ENCODE measurements at places on chromosomes 2 and 18.

DNA sequence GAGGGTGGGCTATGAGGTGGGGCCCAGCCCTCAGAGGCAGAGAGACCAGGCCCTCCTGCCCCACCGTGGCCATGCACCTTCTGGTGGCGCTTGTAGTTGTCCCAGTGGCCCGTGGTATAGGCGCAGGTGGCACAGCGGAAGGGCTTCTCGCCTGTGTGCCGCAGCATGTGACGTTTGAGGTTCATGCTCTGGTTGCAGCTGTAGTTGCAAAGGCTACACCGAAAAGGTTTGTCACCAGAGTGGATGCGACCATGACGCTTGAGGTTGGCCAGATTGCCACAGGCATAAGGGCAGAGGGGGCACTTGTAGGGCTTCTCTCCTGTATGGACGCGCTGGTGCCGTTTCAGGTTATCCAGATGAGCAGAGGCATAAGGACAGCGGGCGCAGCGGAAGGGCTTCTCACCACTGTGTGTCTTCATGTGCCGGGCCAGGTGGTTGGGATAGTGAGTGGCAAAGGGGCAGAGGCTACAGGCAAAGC, 2.9 kb downstream of the ZNF513 start:
- no peak for DNase-seq

GRCh38 chr18:74116633-74117554, 30.7 kb downstream of the FBXO15 start:
- DNase-seq: no peak

- no peak for DNase-seq
Measured at GRCh38 chr2:5915881-5916310, 223.7 kb downstream of the SOX11 start.

- no peak for DNase-seq
Measured at GRCh38 chr2:102509749-102510148, 36.7 kb downstream of the SLC9A4 start.

DNA sequence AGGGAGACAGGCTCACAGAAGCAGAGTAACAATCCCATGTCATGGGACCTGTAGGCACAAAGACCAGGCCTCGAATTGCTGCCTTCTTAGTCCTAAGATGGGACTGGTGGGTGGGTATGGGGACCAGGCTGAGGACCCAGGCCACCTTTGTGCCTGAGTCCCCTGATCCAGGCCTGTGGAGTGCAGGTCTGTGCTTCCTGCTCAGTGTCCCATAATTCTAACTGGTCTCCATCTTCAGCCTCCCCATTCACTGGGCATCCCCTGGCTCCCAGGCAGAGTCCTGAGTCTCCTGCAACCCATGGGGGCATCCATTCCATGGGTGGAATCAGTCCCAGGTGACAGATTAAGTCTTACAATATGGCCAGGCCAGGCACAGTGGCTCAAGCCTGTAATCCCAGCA, 83.9 kb downstream of the SMAD7 start:
- DNase-seq: no peak

DNA sequence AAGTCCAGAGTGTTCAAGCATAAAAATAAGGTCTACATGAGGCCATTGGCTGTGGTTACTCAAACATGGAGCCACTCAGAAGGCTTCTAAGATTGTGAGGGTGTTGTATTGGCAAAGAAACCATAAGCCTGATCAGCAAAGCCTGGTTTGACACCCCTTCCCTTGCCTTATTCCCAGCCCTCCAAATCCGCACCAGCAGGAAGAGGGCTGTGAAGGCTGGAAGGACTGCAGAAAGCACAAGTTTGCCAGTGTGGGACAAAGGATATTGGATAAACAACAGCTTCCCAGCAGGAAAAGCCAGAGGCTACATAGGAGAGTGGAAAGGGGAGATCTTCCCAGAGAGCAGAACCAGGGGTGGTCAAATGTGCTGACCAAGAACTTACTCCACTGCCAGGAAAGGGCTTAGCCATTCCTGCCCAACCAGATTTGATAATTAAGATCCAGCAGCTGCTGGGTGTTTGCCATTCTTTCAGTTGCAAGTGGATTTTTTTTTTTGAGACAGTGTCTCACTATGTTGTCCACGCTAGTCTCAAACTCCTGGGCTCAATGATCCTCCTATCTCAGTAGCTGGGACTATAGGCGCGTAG, 1.5 kb upstream of the PRKAG3 start:
- DNase-seq: no peak

- DNase-seq: no peak
Measured at GRCh38 chr18:421247-422155, 79.0 kb downstream of the COLEC12 start.

GRCh38 chr2:235868224-235868623, 300.0 kb downstream of the GBX2 start:
- DNase-seq: no peak

DNA sequence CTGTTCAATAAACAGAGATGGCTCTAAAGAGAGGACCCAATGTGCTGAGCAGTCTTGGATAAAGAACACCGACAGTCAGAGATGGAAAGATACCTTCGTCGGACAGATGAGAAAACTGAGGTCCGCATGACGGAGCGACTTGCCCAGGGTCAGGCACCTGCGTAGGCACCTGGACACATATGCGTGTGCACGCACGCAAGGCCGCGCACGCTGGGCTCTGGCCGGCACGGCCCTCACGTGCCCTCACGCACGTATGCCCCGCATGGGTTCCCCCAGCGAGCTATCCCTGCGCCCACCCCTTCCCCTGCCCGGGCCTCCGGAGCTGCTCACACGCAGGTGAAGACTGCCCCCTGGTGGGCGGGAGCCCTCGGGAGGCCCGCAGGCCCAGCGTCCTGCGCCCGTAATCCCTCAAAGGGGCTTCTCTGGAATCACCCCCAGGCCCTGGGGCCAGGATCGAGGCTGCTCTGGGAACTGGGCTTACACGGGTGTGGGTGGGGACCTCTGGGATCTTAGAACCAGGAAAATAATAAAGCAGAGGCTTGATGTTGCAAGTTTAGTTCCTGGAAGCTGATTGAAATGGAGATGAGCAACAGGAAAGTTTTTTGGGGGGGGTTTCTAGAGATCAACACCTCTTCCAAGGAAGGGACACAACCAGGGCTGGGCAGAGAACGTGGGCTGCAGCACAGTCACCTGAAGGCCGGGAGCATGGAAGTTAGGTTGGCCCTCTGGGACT, 246.3 kb downstream of the TNS1 start:
- peak; percentile 59 for DNase-seq

- peak; percentile 9 for DNase-seq
Measured at GRCh38 chr2:218733171-218734021, 22.8 kb downstream of the TTLL4 start.

GRCh38 chr2:219562049-219563020, 9.0 kb downstream of the OBSL1 start:
- no peak for DNase-seq

GRCh38 chr2:219018286-219018685, 23.0 kb downstream of the CFAP65 start:
- no peak for DNase-seq

DNA sequence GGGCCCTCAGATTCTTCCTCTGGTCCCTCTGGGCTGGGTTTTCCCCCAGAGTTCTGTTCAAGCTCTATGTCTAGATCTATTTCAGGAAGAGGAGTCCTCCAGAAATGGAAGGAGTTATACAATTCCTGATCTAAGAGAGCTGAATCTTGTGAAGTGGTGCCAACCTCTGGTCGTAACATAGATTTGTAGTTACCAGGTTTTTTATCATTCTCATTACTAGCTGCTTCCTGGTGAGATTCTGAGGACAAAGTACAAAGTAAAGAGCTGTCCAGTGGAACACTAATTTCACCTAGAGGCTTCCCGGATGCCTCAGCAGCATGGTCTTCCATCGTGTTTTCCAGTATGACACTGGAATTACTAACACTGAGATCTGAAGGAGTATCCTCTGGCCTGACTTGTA, 44.1 kb downstream of the PPP4R1 start:
- no peak for DNase-seq

DNA sequence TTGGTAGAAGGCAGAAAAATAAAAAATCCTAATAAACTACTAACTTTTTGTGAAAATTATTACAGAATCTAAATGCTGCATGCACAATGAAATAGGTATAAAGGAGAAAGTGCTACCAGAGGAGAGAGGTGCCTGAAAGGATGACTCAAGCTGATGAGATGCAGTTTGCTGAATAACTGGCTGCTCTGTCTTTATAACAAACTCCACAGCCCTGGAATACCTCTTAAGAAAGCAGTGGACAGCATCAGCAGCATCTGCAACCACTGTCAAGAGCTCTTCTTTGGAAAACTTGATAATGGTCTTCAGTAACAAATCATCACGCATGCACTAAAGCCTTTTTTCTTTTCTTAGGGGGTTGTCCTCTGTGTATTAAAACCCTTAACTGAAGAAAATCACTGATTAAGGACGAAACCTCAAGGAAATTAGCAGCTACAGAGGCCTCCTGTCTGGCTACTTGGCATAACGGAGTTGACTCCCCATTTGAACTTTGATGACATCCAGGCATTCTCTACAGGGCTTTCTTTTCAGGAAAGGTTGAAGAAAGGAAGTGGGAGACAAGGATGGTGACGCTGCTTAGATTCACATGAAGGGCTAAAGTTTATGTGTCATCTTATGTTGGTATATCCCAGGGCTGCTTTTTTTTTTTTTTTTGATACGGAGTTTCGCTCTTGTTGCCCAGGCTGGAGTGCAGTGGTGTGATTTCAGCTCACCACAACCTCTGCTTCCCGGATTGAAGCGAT, 28.8 kb downstream of the WDFY1 start:
- DNase-seq: no peak

- DNase-seq: no peak
Measured at GRCh38 chr2:138391946-138392345, 109.6 kb upstream of the SPOPL start.

GRCh38 chr2:23617167-23617810, 232.3 kb downstream of the KLHL29 start:
- no peak for DNase-seq

- no peak for DNase-seq
Measured at GRCh38 chr2:104371087-104371781, 482.7 kb upstream of the POU3F3 start.

All from activated naive CD4-positive, alpha-beta T cell treated with Interleukin-2 at 50 U/mL for 16 hours (primary cell).